ENCODE measurements at places on chromosomes 2 and 18.

DNA sequence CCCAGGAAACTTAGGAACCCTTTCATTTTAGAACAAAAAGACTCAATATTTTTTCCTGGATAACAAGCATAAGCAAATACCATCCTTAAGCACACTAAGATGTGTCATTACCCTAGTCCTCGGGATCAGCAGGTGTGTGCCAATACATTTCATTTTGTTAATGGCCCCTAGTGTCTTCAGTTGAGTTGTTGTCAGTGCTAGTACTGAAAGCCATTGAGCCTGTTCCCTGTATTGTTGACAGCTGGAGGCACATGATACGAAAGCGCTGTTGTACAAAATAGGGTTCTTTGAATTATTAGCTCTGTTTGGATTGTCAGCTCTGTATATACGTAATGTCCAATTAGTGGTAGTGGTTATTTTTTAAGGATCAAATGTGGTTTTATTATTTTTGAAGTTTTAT lies 29.5 kb downstream of the VAPA start:
- no peak for DNase-seq

DNA sequence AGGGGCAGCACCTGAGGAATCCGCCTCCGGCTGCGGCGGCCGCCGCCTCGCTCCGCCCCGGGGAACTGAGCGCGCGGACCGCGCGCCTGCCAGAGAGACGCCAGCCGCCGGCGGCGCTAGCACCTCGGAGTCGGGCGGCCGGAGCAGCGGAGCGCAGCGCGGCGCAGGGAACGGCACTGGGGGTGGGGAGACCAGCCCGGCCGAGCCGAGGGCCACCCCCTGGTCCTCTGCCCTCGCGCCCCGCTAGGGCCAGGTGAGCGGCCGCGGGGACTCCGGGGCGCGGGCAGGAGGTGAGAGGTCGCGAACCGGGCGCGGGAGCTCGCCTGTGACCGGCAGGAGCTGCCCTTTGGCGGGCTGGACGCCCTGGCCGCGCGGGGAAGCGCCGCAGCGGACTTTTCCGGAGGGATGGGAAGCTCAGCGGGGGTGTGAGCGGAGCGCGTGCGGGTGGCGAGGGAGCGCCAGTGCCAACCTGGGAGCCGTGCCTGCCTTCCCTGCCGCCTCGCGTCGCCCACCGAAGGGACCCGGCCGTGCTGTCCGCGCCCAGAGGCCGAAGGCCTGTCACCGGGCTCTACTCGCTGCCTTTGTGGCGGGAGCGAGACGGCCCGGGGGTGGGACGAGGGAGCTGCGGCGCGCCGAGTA lies at the start of gene GREB1L:
Gene GREB1L (plus strand): TSS at position 92 of the 639 bp plus-strand sequence. CDS start 141,287 bp downstream, outside the sequence.
- no peak for DNase-seq

- no peak for DNase-seq
Measured at GRCh38 chr2:235924675-235925063, 243.5 kb downstream of the GBX2 start.

DNA sequence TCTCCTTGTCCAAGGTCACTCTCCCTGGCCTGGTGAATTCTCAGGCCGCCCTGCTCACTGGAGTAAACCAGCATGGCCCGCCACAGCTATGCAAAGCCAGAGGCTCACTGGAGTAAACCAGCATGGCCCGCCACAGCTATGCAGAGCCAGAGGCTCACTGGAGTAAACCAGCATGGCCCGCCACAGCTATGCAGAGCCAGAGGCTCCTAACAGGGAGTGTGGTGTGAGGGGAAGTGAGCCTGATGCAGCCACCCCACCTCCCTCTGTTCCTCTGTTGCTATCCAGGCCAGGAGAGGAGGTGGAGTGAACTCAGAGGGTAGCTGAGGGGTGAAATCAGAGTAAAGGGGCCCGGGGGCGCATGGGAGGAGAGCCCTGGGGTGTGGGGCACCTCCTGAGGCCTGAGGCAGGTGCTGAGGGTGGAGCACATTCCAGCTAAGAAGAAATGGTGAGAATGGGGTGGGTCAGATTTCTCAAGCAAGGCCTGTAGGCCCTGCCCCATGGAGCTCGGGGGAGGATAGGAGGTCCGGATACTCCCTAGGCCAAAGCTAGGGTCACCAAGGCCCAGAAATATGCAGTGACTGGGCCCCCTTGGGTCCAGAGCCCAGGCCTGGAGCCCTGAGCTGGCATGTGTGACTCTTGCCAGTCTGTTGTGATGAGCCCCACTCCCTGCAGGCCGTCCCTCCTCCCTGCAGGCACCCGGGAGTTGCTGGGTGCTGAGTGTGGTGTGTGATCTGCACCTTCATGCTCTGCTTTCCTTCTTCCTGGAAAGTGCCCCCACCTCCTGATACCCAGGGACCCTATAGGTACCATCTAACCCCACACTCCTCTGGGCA lies 1.5 kb downstream of the ATP6V1B1 start:
- no peak for DNase-seq

DNA sequence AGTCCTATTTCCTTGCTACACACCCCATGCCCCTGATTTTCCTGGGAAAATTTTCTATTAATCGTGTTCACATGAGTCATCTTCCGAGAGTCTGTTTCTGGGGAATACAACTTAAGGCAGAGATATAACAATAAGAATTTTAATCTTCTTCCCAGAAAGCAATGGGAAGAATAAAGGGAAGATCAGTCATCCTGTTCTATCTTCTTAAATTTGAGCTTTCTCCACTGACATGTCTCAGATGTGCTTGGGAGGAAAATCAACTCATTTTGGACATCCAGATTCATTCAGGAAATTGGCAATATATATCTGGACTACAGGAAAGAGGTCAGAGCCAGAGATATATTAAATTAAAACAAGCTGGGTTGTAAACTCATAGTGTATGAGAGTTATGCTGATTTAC lies 62.3 kb upstream of the SPAG16 start:
- no peak for DNase-seq

- DNase-seq, result no peak
Measured at GRCh38 chr2:239827523-239827890, 197.6 kb downstream of the NDUFA10 start.

DNA sequence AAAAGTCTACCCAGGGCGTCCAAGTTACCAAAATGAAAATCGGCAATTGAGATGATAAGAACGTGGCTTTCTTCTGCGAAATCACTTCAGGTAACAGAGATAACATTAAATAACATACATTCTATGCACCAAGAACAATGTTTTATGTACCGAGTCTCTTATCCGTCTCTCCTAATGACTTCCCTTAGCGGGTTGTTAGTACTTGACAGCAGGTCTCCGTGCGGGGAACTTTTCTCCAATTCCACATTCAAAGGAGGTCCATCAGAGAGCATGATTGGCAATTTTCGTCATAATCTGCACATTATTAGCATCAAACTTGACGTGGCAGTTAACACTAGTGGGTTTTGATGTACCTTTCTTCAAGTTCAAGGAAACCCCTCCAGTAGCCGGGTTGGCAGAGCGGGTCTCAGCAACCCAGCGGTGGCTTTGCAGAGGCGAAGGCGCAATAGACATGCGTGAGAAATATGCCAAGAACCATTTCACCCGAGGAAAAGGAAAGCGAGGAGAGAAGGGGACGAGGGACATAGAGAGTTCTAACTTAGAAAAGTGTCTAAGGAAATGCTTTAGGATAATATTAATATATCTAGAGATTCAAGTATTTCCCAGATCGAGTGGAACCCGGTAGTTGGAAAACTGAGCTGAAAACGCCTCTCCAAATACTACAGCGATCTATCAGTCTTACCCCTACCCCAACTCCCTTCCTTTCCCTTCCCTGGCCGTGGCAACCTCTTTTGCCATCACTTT lies 5.0 kb downstream of the EVX2 start:
- DNase-seq, result no peak

DNA sequence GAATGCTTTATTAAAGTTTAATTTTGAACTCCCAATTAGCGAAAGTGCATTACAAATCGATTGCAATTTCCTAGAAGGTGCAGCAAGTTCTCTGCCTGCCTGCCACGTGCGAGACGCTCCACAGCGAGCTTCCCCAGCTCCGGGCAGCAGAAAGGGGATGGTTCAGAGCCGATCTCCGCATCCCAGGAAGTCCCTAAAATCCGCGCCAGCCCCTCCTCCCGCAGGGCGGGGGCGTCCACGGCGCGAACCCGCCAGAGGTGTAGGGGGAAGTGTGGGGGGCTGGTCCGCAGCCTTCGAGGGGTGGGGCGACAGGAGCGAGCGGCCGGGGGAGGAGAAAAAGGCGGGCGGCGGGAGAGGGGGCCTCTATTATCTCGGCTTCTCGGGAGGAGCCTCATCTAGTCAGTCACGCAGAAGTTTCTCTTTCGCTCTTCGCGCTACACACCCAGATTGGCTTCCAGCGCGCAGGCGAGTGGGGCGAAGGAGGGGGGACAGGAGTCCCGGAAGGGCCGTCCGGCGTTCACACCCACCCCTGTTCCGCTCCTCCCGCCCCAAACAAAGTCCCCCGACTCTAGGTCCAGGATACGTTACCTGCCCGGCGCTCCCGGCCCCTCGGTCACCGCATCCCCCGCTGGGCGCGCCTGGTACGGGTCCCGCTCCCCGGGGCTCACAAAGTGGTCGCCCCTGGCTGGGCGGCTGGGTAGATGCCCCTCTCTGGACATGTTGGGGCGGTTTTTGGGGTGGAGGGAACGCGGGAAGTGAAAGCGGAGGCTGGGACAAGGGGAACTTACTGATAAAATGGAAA lies 9.1 kb upstream of the NR4A2 start:
- peak; percentile 78 for DNase-seq

DNA sequence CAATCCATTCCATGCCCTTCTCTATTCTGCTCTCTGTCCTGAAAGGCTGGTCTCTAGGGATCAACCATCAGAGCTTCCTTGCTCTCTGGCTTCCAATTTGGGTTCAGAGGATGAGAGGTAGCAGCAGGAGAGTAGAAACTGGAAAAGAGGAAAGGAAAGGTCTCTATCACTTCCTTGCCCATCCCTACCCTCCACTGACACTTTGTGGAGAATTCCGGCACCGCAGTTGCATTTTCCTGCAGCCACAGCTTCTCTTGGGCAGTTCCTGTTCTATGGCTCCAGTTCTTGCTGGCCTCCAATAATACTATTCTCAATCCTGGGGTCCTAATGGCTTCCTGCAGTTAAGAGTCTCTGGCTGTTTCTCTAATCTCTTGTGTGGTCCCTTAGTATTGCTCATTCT lies 13.3 kb upstream of the IMPACT start:
- no peak for DNase-seq

GRCh38 chr2:189613077-189613636 lies 32.6 kb upstream of the SLC40A1 start:
- DNase-seq, result no peak

- DNase-seq, result no peak
Measured at GRCh38 chr2:203383038-203383437, 54.8 kb downstream of the ABI2 start.

- DNase-seq, result no peak
Measured at GRCh38 chr2:99984799-99985515, 157.4 kb downstream of the AFF3 start.

DNA sequence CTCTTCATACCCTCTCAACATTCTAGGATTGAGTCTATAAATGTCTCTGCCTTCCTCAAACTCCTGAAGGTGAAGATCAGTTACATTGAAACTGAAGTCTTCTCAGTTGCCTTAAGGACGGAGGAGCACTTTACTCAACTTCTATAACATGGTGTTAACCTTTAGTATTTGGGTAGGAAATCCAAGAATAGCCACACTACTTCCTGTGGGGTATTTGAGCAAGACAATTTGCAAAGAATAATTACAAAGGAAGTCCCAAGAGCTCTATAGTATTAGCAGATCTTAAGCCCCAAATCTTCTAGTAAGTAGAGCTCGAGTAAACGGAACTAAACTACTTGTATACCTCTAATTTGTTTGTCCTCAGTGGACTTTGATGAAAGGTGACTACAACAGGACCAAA lies 80.9 kb downstream of the SP100 start:
- DNase-seq, result no peak

DNA sequence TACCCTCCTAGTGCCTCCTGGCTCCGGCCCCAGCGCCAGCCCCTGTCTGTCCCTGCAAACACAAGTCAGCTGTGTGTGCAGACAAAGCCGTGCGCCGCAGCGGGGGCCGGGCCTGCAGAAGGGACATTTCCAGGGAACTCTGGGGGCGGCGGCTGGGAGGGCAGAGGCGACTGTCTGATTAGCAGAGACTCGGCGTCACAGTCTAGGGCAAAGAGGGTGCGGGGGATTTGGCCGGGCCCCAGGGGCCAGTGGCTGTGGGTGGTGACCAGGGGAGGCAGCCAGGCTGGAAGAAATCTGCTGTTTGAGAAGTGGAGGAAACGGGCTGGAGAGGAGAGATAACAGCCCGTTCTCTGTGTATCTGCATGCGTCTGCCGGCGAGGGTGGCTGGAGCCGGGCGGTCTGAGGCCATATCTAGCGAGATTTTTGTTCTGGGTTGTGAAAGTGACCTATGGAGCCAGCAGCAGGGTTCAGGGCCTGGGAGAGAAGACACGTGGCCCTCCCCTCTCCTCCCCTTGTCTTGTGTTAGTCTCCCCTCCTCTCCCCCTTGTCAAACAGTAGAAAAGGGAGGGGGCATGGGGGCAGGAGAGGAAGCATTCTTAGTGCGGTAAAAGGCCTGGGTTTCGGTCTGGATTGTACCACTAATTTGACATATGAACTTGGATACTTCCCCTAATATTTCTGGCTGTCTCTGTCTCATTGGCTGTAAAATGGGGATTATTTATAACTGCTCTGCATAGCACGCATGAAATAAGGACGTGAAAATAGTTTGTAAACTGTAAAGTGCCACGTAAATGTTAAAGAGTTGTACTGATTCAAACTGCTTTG lies 169.4 kb downstream of the SMAD7 start:
- DNase-seq, result no peak

DNA sequence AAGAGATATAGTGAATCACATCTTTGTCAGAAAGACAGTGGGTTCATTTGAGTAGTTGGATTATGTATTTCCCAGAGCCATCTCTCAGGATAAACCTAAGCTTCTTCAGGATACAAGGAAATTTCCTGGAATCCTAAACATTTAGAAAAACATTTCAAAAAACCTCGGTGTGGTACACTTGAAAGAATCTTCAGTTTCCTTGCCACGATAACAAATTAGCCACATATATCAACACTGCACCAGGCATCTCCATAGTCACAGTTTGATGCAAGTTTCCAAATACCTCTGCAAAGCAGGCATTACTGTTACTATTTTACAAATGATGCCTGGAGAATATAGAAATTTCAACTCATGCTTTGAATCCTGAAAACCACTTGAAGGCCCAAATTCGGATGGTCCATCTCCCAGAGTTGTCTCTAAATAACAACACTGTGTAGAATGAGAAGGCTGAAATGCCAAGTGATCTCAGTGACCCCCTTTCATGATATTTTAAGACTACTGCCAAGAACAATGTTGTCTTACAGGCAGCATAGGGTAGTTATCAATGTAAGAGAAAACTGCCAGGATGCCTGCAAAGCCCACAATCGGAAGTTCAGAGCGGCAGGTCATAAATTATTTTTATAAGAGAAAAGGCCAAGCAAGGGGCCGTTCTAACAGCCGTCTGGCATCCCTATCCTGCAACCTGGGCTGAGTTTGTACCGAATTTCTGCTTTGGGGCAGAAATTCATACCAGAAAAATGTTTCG lies 307.9 kb downstream of the TXNL1 start:
- DNase-seq, result no peak
